Psoas muscle (tissue), 8 donors: ENCODE measurements at places on chromosomes 6 and 20. TPM values are rescaled to one million over a fixed set of nuclear protein-coding genes. Genes with fewer than 3 reads are reported as not detected.

- no peak for DNase-seq
Measured at GRCh38 chr6:110529907-110530306, 53.5 kb upstream of the SLC22A16 start.

DNA sequence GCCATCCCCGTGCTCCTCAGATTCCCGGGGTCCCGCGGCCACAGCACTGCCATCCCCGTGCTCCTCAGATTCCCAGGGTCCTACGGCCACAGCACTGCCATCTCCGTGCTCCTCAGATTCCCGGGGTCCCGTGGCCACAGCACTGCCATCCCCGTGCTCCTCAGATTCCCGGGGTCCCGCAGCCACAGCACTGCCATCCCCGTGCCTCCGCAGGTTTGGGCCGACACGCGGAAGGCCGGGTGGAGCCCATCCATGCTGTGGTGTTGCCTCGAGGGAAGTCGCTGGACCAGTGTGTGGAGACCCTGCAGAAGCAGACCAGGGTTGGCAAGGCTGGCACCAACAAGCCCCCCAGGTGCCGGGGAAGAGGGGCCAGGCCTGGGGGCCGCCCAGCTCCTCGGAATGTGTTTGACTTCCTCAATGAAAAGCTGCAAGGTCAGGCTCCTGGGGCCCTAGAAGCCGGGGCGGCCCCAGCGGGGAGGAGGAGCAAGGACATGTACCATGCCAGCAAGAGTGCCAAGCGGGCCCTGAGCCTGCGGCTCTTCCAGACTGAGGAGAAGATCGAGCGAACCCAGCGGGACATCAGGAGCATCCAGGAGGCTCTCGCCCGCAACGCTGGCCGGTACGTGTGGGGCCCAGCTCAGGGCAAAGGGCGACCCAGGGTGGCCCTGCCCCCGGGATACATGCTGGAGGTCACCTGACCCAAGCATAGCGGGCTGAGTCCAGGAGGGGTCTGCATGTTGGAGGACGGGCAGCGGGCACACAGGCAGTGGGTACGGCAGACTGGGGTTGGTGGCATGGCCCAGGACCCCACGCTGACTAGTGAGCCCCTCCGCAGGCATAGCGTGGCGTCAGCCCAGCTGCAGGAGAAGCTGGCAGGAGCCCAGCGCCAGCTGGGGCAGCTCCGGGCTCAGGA is 1.3 kb upstream of the LIME1 start:
- DNase-seq: no peak

DNA sequence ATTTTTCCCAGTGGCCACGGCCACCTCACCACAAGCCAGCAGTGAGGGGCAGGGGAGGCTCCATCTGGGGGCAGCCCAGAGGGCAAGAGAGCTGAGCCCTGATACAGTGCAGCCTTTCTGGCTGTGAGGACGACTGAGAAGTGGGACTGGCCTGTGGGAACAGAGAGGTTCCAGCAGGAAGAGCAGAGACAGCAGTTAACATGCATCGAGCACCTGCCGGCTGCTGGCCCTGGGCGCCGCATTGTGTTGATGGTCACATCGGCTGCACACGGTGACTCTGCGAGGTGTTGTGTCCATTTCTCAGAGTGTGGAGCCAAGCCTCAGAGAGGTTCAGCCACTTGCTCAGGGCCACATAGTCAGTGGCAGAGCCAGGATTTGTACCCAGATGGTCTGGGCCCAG is 9.8 kb downstream of the FOXS1 start:
- DNase-seq: no peak

DNA sequence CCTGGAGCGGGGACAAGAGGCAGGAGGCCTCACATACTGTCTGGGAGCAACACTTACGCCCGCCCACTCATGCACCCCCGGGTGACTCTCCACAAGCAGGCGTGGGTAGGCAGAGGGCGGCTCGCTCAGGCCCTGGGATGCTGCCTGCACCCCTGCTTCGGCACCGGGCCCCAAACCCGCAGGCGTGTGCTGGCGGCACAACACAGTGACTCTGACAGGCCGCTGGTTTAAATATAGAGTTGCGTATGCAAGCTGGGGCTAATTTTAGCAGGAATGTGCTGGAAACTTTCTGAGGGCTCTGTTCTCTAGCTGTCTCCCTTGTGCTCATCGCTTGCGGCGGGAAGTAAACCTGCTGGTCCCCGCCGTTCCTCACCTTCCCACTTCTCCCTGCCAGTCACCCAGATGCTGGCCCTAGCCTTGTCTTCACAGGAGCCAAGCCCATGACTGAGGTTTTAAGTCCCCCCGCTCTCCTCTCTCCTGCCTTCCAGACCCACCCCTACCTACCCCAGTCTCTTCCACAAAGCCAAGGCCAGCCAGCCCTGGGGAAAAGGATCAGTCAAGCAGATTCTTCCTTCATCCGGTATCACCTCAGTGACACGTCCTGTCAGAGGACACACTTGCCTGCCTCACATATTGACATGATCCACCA is 94.5 kb upstream of the FOXP4 start:
- peak; percentile 74 for DNase-seq

- no peak for DNase-seq
Measured at GRCh38 chr20:11181966-11182365, 508.2 kb upstream of the JAG1 start.

DNA sequence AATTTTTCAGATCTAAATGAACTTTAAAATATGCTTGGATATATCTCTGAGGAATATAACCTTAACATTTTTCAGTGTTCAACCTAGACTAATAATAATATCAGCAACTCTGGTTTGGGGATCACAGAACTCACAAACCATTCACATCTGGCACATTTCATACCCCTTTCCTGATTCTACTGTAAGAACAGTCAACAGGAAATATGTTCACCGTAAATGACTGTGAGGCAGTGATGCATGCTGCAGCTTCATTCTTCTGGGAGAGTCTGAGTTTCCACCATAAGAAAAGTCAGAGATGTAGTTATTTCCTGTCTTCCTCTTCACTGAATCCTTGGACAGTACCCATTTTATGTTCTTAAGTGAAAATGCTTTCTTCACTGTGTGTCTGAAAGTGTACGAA is 134.2 kb upstream of the IFNGR1 start:
- DNase-seq: no peak

DNA sequence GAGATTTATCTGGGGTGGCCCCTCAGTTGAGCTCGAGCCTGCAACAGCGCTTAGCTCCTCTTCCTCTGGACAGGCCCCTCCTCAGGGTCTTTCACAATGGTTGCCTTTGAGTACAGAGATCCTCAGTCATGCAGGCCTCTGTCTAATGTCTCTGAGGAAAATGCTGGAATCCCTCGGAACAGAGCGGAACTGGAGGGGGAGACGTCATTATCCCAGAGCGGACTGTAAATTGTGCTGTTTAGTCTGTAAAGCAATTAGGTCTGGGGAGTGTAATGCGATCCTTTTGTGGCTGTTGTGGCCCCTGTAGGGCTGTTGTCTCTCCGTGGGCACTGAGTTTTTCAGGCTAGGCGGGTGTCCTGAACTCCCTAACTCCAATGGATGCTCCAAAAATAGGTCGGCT is 15.0 kb upstream of the DAAM2 start:
- no peak for DNase-seq

GRCh38 chr6:160272707-160273106 is 14.1 kb upstream of the SLC22A2 start:
- DNase-seq: no peak

Gene SDC4
- 283 TPM for total RNA-seq

Gene SS18L1
- 10.2 TPM for total RNA-seq

Gene WFDC2
- total RNA-seq: 0.44 TPM

Gene SLC17A1
- total RNA-seq: not detected

Gene C6orf132
- 0.34 TPM for total RNA-seq
